Stimulated activated CD8-positive, alpha-beta memory T cell treated with anti-CD3 and anti-CD28 coated beads, Interleukin-7, amount 100 ng/mL, for 4 hours (primary cell): ENCODE measurements at places on chromosomes 6 and 20.

- no peak for DNase-seq
These were observed 1.6 kb upstream of the SNX9 start for GRCh38 chr6:157821342-157822033.

- DNase-seq: peak; percentile 70
These were observed 477 bp upstream of the LZTS3 start for GRCh38 chr20:3173610-3174441.

DNA sequence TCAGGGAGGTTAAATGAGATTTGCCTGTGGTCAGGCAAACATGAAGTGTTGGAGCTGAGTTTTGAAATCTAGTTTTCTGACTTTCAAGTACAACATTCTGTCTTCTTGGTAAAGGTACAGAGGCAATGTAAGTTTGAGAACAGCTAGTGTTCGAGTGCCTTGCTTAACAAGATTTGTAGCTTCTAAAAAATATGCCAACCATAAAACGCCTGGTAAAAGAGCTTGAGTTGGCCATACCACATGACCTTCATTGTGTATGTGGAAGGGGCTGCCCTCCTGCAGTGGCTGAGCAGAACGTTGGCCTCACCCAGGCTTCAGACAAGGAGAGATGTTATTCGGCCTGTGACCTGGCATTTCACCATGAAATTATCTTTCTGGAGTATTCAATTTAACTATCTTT, 86.5 kb downstream of the MAP7 start:
- DNase-seq: no peak

DNA sequence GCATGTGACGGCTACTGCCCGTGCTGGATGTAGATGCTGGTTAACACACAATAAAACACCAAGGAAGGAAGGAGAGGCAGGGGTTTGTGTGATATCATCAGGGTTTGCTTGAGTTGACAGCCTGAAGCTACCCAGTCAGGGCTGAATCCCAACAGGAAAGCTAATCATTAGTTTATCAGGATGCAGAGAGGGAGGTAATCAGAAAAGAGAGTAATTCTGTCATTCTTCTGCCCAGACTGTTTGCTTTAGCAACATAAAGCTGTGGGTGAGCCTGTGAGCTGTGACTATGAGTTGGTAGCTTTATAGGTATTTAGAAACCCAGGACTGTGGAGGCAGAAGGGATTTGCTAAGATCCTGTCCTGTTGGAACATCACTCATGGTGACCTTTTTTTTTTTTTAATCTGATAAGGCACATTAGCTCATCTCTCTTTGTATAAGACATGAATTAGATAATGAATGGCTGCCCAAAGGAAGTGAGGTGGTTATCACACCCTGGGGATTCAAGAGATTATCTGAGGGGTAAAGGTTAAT, 79.3 kb downstream of the CAP2 start:
- DNase-seq: no peak

GRCh38 chr20:62485062-62485700, 9.4 kb upstream of the GATA5 start:
- DNase-seq: no peak

DNA sequence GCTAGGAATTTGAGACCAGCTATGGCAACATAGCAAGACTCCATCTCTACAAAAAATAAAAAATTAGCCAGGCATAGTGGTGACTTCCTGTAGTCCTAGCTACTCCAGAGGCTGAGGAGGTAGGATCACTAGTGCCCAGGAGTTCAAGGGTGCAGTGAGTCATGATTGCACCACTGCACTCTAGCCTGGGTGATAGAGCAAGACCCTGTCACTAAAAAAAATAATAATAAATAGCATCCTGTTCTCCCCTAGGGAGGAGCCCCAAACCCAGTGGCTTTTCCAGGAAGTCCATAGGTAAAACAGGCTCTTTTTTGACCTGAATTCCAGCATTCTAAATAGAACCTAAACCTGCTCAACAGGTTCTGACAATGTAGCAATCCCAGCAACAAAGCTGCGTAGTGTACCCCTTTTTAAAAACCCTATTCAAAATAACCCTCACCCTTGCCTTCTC, 192.0 kb downstream of the ALDH8A1 start:
- no peak for DNase-seq
